T-helper 9 cell (primary cell): ENCODE measurements at places on chromosomes 1 and 21.

- DNase-seq: no peak
These were observed 138.7 kb downstream of the RUNX1 start for GRCh38 chr21:34910396-34910795.

DNA sequence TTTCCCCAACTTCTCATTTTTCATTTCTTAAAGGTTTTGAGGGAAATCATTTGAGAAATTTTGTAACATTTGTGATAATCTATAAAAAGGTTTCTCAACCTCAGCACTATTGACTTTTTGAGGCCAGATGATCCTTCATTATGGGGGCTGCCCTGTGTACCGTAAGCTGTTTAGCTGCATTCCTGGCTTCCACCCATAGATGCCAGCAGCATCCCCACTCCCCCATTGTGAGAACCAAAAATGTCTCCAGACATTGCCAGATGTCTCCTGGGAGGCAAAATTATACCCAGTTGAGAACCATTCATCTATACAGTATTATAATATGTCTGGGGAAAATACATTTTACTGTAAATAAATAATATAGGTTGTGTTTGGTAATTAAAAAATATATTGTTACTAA lies 146.0 kb downstream of the PBX1 start:
- DNase-seq: no peak

- DNase-seq: no peak
These were observed 7.4 kb upstream of the RGS13 start for GRCh38 chr1:192628396-192629057.

DNA sequence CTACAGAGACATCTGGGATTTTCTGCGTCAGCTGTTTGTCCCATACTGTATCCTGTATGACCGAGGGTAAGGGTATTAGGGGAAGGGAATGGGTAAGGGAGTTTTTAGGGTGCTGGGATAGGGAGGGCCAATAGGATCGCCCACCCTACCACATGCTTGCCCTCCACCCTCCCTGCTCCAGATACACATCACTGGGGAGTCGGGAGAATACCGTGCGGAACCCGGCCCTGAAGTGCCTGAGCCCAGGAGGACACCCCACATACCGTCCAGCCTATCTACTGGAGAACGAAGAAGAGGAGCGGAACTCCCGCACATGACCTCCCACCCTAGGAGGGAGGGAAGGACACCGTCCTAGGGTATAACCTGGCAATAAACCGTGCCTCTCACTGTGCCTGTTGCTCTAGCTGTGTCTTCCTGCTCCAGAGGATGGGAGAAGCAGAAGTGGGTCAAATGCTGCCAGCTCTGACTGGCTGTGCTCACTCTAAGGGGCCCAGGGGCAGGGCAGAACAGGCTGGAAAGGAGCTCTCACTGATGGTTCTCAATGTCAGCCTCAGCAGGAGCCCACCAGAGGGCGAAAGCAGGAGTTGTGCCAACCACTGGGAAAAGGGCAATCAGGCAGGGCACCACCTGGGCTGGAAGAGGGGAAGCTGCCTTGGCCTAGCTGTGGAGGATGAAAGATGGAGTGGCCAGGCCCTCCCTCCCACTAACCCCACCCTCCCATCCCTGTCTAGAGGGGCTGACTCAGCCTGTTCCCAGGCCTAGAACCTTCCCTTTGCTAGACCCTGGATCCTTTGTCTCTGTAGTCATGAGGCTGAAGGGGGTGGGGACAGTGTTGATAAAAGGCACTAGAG lies 440 bp upstream of the LENEP start:
- DNase-seq: no peak

DNA sequence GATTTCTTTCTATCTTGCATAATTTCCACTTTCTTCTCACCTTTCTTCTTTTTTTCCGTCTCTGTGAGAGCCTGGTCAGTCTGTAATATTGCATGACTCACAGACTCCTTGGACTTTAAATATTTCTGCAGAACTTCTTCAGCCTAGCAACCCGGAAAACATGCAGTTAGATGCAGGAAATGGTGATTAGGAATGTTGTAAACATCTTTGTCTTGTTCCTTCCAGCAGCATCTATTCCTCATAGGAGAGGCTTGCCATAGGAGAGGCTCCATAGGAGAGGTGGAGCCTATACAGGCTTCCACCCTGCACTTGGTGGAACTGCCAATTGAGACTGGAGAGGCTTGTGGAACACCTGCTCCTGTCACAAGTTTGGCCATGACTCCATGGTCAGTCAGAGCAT lies 10.0 kb downstream of the GBP5 start:
- no peak for DNase-seq

GRCh38 chr21:14688936-14689335 lies 142.8 kb upstream of the SAMSN1 start:
- no peak for DNase-seq

GRCh38 chr1:231068762-231069161 lies 28.7 kb upstream of the FAM89A start:
- DNase-seq: no peak

- no peak for DNase-seq
These were observed 205.0 kb downstream of the GPR52 start for GRCh38 chr1:174652569-174653280.

DNA sequence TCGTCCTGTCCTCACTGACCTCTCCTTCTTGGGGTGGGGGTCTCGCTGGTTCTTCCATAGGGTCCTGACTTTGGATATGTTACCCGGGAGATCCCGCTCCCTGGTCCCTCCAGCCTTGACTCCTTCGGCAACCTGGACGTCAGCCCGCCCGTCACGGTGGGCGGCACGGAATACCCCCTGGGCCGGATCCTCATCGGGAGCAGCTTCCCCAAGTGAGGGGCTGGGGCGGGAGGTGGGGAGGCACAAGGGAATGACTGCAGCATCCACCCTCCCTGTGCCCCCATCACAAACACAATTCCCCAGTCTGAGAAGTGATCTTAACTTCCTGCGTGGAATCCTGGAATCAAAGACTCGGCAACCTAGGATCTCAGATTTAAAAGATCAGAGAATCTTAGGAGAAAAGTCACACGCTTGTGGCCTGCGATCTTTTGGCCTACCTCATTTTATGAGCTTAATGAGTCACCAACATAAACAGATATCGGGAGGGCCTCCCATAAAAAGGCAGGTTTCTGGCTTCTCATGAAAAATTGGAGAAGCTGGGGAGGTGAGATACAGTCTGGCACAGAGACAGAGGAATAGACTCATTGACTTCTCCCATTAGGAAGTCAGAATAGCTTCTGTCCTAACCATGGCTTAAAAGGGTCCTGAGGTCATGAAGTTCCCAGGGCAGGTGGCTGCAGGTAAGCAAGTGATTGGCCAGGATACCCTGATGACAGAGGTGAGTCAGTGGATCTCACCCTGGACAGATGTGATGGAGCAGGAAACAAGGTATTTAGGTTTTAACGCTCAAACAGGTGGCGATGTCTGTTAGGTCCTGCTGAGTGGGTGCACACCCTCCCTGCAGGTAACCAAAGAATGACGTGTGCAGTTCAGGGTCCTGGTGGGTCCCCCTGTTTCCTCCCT lies 15.9 kb upstream of the PADI3 start:
- no peak for DNase-seq

- DNase-seq: no peak
These were observed 4.4 kb downstream of the PACC1 start for GRCh38 chr1:212410231-212410820.

DNA sequence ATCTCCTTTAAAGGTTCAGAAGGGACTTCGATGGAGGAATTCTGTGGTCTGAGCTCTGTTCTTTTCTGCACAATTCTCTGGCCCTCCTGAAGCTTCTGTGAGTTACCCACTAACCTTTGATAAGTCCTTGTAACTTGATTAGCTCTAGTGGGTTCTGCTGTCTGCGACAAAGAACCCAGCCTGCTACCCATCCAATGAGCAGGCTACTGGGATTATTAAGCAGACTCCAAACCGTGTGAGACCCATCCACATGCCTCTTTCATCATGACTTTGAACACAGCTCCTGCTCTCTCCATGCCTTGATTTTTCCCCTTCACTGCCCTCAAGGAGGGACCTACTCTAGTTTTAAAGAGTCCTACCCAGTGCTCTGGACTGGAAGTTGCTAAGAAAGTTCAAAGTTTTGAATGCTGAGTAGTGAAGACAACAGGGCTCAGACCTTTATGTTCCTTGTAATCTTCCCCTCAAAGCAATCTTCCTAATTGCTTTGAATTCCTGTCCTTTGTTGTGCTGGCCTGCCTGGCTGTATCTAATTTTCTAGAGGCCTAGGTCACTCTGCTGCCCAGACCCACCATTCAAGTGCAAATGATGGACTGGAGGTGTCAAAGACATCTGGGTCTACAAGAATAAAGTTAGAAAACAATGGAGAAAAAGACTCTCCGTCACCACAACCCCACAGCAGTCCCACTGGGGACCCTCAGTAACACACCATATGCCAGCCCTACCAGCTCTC lies 146.9 kb downstream of the RHOU start:
- no peak for DNase-seq

GRCh38 chr1:18091660-18092446 lies 15.7 kb upstream of the IGSF21 start:
- DNase-seq: no peak

DNA sequence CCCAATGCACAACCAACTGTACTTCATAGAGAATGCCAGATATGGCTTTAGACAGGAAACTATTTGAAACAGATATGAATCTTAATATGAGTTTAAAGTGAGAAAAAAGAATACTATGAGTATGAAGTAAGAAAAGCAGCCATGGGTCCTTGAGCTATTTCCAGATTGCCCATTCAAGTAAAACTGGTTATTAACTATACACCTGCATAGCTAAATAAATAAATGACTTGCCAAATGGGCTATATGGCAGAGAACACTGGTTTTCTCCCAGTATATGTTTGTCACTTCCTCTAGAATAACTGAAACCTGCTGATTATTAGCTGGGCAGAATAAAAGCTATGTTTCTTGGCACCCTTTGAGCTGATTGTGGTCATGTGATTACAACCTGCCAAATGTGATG lies 17.0 kb upstream of the CD1C start:
- no peak for DNase-seq

DNA sequence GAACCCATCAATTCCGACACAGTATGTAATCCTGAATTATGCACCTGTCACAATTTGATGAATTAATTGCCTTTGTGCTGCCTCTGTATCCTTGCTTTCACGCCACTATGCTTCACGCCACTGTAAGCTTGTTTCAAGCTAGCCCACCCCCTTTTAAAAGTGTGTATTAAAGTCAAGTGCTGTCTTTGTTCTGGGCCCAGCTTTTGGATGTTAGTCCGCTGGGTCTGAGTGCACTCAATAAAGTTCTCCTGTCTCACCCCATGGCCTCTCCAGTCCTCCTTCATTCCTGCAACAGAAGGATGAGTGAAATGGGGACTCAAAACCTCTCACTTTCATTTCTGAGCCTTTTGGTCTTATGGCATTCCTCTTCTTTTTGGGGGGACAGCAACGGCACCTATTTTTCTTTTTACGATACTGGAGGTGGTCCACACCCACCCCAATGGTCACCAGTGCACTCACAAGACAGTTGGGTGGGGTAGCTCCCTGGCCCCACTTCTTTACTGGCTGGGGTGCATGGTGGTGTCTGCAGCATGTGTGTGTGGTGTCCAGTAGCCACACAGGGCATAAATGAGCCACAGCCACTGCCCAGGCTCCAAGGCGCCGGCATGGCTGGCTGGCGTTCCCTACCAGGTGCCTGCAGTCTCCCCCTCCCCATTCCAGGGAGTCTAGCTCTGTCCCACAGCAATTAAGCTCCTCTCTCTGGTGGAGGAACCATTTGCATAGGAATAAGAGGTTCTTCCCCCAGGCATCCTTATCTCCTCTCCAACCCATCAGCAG lies 1.8 kb downstream of the THEM4 start:
- DNase-seq: no peak
